Posterior vena cava (tissue), 2 donors: ENCODE measurements at places on chromosomes 16 and 17.

- no peak for DNase-seq
Measured at GRCh38 chr16:16033208-16033717, 83.8 kb downstream of the ABCC1 start.

DNA sequence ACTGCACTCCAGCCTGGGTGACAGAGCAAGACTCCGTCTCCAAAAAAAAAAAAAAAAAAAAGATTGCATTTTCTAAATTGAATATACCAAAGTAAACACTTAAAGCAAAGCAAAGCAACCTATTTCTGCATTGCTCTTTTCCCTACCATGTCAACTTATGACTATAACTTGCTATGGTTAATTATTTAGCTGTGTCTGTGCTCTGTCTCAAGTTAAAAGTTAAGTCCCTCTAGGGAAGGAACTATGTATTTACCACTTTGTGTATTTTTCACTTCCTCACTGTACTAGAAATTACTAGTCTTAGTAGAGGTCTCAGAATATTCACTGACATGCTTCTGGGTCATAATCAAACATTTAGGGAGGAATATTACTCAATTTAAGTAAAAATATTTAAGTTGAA, 711.7 kb upstream of the SOX9 start:
- no peak for DNase-seq

- no peak for DNase-seq
Measured at GRCh38 chr16:80105160-80105559, 435.6 kb upstream of the DYNLRB2 start.

DNA sequence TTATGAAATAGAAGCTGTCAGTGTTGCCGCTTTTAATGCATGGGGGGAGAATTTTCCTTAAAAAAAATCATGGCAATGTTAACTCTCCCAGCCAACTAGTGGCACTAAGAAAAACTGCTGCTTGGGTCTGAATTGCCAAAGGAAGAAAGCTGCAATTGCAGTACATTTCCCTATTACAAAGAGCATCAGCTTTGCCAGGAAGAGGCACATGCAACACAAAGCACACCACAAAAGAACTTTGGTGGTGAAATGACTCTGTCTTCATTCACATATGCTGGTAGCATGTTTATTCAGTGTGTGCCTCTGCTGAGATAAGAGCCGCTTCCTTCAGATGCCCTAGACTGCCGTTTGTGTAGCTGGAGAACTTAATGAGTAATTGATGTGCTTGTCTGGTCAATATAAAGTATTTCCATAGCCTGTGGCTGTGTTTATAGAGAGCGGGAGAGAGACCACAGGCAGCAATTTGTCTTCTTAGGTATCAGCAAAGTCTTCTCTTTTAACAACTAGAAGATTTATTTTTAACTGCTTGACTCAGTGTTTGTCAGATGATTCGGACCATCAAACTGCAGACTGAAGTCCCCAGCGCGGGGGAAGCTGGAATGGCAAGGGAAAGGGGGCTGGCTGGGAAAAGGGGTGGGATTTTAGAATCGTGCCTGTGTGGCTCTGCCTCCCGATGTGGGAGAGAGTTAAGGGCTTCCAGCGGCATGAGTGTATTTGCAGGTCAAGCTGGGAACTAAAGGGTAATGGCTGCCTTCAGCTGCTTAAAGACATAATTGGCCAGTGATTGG, 115.1 kb downstream of the MRTFB start:
- peak; percentile 83 for DNase-seq

DNA sequence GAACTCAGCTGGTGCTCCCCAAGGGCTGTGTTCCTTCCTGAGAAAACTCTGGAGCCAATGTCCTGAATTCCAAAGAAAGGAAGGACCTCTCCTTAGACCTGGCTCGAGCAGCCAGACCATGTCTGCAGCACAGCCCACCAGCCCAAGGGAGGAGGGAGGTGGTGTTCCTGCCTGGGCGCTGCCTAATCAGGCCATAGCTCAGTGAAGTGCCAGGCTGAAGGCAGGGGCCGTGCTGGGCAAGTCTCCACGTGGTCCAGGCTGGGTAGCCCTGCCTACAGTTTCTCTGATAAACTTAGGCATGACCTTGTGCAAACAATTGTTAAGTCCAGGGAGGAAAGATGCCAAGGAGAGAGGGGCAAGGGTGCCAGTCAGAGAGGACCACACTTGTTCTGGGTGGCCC, 76.8 kb downstream of the MPRIP start:
- DNase-seq: no peak

DNA sequence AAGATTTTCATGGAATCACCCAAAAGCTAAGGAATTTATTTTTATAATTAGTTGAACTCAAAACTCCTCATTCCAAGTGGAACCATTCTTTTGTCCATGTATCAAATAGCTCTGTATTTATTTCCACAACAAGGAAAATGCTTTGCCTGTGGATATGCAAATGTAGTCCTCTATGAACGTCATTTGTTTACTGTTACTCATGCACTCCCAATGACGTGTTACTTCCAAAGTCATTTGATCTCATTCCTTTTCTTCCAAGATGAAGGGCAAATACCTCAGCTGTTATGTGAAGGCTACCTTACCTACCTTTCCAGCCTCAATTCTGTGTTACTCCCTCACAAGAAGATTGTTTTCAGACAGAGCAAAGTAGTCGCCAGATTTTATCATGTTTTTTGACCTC, 83.7 kb downstream of the ITFG1 start:
- DNase-seq: no peak

DNA sequence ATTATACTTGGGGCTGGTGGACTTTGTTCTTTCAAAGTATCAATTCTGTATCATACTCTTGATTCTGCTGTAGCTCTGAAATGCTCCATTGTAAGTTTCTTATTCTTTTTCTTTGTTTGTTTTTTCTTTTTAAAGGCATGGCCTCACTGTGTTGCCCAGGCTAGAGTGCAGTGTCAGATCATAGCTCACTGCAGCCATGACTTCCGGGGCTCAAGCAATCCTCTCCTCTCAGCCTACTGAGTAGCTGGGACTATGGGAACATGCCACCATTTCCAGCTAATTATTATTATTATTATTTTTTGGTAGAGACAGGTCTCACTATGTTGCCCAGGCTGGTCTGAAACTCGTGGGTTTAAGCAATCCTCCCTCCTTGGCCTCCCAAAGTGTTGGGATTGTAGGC, 38.9 kb upstream of the METTL9 start:
- peak; percentile 26 for DNase-seq

GRCh38 chr16:78638371-78638770, 538.9 kb downstream of the WWOX start:
- no peak for DNase-seq

- peak; percentile 12 for DNase-seq
Measured at GRCh38 chr16:14672403-14672971, 21.6 kb downstream of the PLA2G10 start.

- DNase-seq: no peak
Measured at GRCh38 chr17:67011527-67012175, 32.7 kb upstream of the CACNG1 start.
